CD4-positive, CD25-positive, alpha-beta regulatory T cell (primary cell): ENCODE measurements at places on chromosomes 7 and 10.

DNA sequence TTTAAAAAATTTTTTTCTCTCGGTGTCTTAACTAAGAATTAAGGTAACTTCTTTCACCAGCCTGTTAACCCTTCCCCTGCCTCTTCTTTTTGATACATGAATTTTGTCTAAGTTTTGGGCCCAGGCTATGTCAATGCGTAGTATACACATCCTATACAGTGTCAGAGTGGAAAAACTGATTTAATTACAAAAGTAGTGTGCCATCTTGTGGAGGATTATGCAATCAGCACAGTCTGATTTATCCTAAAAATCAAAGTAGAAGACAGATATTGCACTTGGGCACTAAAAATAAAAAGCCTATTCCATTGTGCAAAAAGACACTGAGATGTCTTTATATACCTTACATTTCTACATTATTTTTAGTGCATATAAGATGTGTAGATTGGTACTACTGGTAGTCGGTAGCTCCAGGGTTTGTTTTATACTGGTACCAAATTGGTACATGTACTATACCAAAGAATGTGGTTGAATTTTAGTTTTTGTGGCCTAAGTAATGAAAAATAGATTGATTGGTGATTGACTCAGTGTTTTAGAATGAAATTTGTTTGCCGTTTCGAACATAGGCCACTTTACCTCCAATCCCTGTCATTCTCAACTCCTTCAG lies 96.6 kb downstream of the MKLN1 start:
- DNase-seq: peak; percentile 47

- DNase-seq: no peak
Measured at GRCh38 chr7:111436608-111437007, 125.7 kb downstream of the IMMP2L start.

DNA sequence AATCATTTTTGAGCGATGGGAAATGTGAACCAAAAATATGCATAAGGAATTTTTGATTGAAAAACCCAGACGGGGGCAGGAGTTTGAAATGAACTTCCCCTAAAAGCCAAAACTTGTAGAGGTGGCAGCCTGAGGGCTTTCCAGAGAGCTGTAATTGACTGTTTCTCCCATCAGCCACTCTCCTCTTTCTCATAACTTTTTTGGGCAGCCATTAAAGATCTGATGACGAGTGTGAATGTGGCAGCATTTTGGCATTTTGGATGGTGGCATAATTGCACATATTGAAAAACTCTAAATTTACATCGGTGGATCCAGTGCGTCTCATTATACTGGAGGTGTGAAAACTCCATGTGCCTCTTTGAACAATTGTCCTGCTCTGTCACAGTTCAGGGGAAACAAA lies 159.0 kb downstream of the CUX1 start:
- DNase-seq: no peak

- no peak for DNase-seq
Measured at GRCh38 chr7:139481364-139481763, 2.1 kb downstream of the KLRG2 start.

DNA sequence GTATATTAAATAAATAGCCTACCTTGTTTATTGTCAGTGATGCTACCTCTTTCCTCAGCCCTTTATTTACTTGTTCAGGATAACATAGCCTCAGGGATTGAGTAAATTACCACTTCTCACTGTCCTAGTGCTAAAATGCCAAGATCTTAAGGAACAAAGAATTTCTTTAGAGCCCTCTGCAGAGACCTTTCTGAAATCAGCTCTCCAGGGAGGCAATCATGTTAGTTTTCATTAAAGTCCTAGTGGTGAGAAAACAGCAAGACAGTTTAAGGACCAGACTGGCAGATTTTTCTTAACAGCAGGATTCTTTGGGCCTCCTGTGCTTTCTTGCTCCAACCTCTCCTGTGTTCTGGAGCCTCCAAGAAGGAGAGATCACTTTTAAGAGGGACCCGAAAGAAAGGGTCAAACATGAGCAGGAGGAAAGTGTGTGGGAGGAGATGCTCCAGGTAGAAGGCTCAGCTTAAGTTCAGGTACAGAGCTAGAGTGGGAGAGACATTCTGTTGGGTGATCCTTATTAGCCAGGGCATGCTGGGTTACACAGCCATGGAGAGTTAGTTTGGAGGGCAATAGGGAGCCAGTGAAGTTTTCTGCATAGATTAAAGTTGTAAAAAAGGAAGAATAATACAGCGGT lies 1.2 kb upstream of the PLCE1 start:
- DNase-seq: no peak

DNA sequence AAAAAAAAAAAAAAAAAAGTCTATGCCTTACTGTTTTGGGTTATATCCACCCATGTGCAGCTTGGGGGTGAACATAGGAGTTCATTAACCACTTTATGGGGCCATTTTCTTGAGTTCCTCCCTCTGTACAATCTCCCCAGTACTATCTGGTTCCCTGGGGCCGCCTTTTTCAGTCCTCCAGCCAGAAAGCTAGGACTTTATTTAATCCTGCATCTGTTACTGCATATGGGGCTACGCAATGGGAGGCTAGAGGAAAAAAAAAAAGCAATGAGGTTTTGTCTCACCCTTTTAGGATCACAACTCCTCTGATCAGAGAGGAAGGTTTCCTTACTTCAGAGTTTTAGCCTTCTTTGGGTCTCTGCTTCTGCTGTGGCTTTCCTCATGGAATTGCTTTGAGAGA lies 51.0 kb downstream of the BTRC start:
- DNase-seq: no peak
